ENCODE measurements at places on chromosomes 13 and 19.
A peak's percentile ranks its signal among the peaks of the same experiment; 100 is the strongest.

DNA sequence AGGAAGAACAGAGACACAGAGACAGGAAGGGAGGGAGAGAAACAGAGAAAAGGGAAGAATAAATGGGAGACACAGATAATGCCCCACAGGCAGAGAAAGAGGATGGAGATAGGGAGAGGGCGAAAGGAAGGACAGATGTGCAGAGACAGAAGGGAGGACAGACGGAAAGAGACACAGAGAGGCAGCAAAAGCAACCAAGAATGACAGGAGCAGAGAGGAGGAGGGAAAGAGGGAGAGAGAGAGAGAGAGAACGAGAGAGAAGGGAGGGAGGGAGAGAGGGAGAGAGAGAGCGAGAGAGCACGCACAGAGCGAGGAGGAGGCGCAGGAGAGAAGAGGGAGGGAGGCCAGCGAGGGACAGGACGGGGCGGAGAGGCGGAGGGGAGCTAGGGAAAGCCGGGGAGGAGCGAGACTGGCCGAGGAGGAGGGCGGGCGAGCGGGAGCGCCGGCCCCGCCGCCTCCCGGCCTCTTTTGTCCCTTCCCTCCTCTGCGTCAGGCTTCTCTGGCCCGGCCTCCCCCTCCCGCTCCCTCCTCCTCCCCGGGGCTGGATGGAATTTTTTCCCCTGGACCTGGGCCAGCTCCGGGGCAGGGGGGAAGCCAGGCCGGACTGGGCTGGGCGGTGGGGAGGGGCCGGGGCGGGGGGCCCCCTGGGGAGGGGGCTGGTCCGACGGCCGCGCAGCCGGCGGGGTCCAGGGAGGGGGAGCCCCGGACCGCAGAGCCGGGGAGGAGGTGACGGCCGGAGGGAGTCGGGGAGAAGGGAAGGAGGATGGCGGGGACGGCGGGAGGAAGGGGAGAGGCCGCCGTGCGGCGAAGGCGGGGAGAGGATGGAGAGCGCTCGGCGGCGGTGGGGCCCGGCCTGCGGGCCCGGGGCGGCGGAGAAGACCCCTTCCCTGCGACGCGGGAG lies 4.2 kb upstream of the SPACA6 start:
- peak; percentile 88 for DNase-seq

- no peak for DNase-seq
Measured at GRCh38 chr13:97582170-97582569, 148.2 kb downstream of the RAP2A start.

DNA sequence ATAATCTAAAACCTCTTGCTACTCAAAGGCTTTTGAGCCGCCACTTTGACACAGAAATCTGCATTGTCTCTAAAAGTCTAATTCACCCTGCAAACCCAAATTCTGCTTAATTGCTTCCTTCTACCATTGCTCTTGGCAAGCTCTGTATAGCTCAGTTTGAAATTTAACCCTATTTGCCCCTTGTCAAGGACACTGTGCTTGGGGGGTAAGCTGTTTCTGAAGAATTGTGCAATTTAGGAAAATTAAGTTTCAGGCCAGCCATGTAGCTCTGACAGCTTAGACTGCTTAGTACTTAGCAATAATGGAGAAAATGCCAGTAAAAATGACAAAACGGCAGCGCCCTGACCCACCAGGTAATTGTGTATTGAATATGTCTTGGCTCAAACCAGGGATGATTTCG lies 282.2 kb downstream of the OLFM4 start:
- no peak for DNase-seq

DNA sequence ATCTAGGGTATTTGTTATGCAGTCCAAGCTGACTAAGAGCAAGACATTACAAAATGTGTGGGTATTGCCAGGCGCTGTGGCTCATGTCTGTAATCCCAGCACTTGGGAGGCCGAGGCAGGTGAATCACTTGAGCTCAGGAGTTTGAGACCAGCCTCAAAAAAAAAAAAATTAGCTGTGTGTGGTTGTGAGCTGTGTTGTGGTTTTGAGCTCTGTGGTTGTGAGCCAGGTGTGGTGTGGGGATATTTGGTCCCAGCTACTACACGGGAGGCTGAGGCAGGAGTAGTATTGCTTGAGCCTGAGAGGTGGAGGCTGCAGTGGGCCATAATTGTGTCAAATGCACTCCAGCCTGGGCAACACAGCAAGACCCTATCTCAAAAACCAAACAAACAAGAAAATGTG lies 5.6 kb upstream of the KEAP1 start:
- no peak for DNase-seq

GRCh38 chr13:75271846-75272245 lies 210.1 kb downstream of the TBC1D4 start:
- DNase-seq = no peak

DNA sequence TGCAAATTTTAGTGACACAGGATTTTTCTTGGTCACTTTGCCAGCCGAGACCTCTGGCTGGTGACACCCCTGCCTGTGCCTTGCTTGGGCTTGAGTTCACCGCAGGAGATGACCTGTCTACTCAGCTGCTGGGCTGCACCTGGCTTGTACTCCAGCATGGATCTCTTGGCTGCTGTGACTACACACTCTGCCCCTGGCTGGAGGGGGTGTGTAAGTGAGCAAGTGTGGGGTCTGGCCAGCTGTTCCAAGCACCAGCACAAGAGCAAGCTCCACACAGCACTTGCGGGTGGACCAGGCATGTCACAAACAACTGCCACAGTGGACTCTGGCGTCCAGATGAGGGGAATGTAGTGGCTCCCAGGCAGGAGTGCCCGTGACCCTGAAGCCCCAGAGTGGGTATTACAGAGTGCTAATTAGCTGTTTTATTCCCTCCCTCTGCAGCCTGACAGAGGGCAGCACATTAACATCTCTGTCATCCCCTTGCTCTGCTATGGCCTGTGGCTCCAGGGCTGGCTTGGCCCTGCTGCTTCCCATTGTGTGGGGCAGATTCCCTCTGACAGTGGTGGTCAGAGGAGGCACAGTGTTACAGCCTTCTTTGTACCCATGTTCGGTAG lies 1387.2 kb downstream of the OLFM4 start:
- DNase-seq = no peak

DNA sequence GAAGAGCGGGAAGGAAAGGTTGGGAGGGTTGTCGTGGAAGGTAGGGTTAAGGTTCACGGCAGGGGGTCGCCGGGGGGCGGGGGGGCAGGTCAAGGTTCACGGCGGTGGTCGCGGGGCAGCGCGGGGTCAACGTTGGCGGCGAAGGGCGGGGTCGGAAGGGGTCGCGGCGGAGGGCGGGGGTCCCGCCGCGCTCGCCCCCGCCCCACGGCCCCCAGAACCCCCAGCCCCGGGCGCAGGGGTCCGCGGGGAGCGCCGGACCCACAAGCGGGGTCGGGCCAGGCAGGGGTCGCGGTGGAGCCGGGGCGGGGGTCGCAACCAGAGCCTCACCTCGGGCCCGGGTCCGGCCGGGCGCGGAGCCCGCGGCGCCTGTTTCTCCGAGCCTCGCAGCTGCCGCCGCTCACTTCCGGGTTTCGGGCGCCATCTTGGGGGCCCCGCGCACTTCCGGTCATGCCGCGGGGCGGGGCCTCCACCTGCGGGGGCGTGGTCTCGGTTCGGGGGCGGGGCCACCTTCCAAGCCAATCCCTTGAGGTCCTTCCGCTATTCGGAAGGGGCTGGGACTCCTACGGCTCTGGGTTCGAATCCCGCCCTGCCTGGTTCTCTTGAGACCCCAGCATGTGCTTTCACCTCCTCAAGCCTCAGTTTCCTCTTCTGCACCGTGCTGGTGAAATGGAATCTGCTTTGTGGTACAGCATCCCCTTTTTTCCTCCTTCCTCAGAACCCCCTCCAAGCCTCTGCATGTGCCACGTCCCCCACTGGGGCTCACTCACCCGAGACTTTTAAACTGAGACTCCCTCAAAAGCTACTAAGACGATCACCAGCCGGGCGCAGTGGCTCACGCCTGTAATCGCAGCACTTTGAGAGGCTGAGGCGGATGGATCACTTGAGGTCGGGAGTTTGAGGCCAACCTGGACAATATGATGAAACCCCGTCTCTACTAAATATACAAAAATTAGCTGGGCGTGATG lies at the start of gene SBNO2:
Gene SBNO2 (minus strand): TSS at position 424 of the 965 bp plus-strand sequence. CDS start 19,992 bp downstream, outside the sequence.
- DNase-seq = peak; percentile 91

- peak; percentile 57 for DNase-seq
Measured at GRCh38 chr19:13022111-13022858, 27.0 kb downstream of the NFIX start.

DNA sequence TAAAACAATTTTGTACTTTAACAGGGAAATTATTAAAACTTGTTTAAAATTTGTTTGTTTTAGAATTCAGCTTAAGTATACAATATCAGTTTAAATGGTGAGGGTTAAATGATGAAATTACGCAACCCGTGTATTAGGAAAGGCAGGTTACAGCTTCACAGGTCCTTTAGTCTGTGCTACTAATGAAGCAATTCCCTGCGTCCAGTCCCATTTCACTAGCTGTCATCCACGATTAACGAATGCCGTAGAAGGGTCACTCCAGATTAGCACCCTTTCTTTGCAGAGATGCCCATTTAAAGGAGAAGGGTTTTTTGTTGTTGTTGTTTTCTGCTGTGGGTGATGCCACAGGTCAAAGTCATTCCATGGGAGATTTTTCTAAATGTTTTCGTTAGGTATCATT lies 457.6 kb upstream of the SLC10A2 start:
- DNase-seq = no peak

DNA sequence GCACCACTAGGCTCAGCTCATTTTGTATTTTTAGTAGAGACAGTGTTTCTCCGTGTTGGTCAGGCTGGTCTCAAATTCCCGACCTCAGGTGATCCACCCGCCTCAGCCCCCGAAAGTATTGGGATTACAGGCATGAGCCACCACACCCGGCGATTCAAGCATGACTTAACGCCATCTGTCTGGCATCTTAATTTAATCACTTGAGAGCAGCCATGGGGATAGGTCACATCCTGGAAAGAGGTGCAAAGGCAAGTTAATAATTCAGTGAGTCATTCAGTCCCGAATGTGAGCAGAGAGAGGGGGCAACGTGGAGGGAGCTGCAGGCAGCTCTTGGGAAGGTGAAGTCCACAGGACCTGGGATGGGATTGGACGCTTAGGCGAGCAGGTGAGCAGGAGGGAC lies 31.7 kb upstream of the USP29 start:
- DNase-seq = no peak

DNA sequence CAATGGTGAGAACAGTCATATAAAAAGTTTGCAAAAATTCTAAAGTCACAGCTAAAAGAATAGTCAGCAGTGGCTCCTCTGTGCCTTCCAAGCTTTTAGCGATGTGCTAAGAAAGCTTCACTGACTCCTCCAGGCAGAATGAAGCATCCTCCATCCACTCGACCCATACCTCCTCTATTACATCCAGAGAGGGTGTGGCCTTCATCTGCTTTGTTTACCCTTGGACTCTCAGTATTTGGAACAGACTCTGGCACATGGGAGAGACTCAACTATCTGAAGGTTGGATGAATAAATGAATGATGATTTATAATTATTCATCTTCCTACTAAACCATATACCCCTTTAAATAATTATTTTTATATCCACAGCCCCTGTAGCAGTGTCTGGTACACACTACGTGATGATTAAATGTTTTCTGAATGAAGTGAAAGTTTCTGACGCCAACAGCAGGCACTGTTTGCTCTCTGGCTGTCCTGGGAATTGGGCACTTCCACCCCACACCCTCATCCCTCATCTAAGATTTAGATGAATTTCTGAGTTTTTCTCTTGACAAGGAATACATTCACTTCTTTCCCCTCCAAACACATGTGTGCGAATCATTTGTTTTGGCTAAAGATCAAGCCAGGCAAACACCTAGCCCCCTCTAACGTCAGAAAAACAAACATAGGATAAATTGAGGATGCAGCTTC lies 93.9 kb downstream of the NUFIP1 start:
- no peak for DNase-seq

DNA sequence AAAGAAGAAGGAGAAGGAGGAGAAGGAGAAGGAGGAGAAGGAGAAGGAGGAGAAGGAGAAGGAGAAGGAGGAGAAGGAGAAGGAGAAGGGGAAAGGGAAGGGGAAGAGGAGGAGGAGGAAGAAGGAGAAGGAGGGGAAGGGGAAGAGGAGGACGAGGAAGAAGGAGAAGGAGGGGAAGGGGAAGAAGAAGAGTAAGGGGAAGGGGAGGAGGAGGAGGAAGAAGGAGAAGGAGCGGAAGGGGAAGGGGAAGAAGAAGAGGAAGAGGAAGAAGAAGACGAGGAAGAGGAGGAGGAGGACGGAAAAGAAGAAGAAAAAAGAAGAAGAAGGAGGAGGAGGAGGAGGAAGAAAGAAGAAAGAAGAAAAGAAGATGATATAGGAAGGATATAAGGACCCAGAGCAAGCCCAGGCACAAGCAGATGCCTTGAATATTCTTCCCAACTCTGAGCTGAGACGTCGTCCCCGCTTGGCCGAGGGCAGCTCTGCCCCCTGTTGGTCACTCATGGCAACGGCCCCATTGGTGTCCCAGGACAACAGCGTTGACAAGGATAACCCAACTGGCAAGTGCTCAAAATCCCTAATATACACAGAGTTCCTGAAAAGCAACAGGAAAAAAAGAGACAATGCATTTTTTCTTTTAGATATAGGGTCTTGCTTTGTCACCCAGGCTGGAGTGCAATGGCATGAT lies 30.6 kb upstream of the IGSF23 start:
- DNase-seq = no peak

GRCh38 chr19:16094360-16095070 lies 17.2 kb upstream of the RAB8A start:
- no peak for DNase-seq

- no peak for DNase-seq
Measured at GRCh38 chr13:19161308-19161707, 20.3 kb downstream of the TUBA3C start.

DNA sequence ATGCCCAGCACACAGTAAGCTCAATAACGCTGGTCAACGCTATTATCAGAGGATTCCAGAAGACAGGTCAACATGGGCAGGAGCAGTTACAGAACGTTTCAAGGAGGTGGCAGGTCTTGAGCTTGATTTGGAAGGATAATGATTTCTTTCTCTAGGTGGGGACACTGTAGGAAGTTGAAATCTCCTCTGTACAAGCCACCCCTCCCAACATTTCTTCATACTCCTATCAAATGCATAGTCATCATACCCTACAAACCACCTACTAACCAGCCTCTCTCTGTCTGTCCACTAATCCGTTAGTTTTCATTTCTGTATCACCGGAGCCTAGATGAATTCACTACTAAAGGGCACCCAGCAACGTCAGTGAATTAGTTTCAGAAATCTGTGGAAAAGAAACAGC lies 1.3 kb downstream of the ATP7B start:
- no peak for DNase-seq

DNA sequence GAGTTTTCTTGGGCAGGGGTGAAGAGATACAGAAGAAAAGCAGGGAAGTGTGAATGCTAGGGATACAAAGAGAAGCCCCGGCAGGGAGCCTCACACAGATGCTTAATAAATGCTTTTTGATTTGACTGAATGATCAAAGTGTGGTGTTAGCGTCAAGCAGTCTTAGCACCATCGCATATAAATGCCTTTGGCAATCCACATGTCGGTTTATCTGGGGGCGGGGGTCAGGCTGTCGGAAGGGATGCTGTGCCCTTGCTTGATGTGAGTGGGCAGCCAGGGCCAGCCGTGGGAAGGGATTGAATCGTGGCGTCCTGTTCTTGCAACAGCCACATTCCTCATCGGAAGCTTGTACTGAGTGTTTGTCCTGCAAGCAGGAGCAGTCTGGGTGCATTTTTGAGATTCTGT lies 173.1 kb downstream of the LACC1 start:
- DNase-seq = no peak

Measured in left colon (tissue), 2 donors.